ENCODE measurements at places on chromosomes 3 and 15.

GRCh38 chr3:98573181-98573728, 20.2 kb downstream of the CPOX start:
- DNase-seq = no peak

DNA sequence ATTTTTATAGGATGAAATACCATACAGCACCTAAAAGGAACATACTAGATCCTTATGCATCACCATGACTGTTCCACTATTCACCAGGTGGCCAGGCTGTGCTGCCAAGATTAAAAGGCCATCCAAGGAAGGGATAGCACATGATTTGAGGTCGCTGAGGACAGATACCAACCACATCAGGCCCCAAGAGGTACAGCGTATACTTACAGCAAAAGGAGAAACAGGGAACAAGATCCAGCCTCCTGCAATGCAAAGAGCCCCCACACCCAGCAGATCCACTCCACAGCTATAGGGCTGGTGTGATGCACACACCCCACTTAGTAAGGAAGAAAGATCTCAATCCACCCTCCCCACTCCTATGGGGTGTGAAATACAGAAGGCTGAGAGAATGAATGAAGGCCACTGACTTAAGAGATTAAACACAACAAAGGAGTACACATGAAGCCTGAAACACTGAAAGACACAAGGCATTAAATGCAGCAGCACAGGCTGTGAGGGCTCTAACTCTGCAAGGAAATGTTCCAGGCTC, 32.0 kb upstream of the ZNF445 start:
- DNase-seq = no peak

GRCh38 chr3:133756716-133757694, 10.8 kb downstream of the TF start:
- DNase-seq = no peak

DNA sequence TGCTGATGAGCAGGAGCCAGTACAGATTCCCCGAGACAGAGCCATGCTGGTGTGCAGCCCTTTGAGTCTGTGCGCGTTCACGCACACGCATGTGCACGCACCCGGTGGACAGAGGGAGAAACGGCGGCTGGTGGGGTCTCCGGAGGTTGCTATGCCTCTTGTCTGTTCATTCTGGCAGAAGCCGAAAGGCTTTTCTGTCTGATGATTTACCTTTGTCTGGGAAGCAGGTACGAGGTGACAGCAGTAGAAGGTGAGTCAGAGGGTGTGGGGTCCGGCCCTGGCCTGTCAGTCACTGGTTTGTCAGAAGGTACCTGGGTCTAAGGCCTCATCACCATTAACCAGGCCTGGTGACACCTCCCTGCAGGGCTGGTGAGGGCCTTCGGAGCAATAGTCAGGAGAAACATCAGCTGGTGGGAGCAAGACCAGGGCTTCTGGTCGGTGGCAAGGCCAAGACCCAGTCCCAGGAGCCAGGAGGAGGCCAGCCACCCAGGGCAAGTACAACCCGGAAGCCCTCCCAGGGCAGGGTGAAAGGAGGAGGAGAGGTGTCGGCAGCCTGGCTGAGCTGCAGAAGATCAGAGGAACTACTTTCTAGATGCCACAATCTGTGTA, 7.5 kb downstream of the PCSK6 start:
- no peak for DNase-seq

DNA sequence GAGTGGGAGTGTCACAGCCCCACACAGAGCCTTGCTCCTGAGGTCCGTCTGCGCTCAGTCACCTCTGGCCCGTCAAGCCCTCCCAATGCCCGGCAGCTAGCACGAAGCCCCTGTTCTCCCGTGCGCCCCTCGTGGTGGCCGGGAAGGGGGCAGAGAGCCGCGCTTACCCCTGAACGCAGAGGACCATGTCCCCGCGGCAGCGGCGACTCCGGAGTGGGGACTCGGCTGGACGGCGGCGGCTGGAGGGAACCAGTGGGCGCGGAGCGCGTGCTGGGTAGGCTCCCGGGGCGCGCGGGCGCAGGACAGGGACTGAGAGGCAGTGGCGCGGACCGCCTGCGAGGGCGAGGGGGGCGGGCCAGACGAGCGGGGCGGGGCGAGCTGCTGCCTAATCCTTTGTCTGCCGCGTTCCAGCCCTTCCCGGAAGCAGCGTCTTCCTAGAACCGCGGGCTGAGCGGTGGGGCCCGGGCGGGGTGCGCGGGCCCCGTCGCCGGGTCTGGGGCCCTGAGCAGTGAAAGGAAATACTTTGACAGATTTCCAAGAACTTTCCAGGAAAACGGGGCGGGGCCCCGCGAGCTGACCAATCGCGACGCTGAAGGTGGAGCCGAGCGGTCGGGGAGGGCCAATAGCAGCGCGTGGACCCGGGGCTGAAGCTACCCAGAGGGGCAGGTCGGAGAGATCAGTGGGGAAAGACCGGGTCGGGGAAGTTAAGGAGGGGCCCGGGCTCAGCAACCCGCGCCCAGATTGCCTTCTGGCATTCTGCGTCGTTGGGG, at the start of gene CISH:
TSS of gene CISH (minus strand) at position 311 of the 770 bp plus-strand sequence. CDS start at position 187, 124 bp downstream.
- DNase-seq = peak; percentile 67

GRCh38 chr15:39613271-39613670, 32.4 kb downstream of the THBS1 start:
- no peak for DNase-seq

DNA sequence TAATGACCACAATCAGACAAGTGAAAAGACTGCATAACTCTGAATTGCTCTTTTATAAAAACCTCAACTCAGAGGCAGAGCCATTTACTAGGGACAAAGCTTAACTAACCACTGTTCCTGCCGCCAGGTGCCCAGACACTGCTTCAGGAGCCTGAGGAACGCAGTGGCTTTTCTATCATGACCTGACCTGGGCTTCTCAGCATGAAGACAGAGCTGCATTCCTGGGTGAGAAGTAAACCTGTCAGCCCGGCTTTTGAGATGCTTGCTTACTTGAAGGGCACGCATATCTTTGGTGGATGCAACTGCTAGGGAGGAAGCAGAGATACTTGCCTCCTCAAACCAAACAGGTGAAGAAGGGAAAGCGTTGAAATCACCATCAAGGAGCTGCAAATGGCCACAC, 7.9 kb downstream of the LRRC31 start:
- no peak for DNase-seq

All from BJ (cell line).